M059J (cell line): ENCODE measurements at places on chromosomes 16 and 17.
A peak's percentile ranks its signal among the peaks of the same experiment; 100 is the strongest.

- no peak for DNase-seq
Measured at GRCh38 chr17:78459696-78460095, 81.2 kb downstream of the PGS1 start.

- DNase-seq, result no peak
Measured at GRCh38 chr17:77433385-77434135, 292.8 kb downstream of the SEC14L1 start.

GRCh38 chr17:77256710-77257109, 115.9 kb downstream of the SEC14L1 start:
- no peak for DNase-seq

GRCh38 chr17:55301521-55302406, 37.0 kb downstream of the HLF start:
- peak; percentile 15 for DNase-seq

DNA sequence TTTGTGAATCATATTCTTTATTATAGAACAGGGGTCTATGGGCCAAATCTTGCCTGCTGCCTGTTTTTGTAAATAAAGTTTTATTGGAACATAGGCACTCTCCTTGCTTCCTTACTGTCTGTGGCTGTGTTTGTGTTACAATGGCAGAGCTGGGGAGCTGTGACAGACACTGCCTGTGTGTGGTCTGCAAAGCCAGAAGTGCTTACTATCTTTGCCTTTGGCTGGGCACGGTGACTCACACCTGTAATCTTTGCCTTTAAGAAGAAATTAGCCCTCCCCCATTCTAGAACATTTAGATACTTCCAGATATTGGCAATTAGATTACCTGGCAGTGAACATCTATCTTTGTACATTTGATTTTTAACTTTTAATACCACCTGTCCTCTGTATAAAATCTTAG, 308.3 kb downstream of the FOXL1 start:
- DNase-seq, result peak; percentile 65

DNA sequence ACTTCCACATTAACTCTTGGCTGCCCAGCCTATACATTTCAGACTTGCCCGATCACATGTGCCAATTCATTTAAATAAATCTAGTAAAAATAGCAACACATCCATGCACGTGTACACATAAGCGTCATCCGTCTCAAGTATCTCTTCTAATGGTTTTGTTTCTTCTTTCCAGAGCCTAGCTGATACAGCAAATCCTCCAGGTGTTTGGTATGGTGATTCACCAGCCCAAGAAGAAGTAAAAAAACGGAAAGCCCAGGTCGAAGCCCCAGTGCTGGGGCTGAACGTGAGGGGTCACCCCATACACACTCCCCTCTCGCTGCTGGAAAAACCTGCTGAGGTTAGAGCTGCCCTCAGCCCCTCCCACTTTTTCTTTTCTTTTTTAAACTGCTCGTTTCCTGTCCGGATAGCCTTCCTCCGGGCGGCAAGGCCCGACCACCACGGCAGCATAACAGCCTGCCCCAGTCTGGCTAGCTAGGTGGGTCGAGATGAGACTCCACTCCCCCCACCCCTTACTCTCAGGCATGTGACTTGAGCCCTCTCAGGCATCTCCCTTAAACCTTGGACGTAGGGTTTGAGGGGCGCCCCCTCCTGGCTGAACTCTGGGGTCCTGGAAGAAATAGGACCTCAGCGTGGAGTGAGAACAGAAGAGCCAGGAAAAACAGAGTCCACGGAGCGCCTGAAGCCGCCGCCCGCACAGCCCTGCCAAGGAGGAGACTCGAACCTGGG, 13.9 kb upstream of the OR1F1 start:
- DNase-seq, result peak; percentile 40

GRCh38 chr17:5571281-5571680, 13.0 kb downstream of the NLRP1 start:
- DNase-seq, result no peak

DNA sequence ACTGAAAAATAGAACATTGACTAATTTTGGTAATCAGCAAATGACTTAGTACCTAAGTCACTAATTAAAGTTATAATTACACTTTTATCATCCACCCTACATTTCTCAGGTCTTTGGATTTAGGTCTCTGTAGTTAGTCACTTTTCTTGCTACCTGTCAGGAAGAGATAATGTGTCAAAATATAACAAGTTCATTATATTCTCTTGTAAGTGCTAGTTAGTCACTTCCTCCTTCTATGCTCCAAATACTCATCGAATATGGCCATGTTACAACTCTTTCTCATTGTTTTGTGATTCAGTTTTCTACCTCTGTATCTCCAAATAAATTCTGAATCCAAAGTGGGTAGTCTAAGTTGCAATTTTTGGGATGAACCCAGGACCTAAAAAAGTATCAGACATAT, 163.5 kb upstream of the KIF2B start:
- no peak for DNase-seq

DNA sequence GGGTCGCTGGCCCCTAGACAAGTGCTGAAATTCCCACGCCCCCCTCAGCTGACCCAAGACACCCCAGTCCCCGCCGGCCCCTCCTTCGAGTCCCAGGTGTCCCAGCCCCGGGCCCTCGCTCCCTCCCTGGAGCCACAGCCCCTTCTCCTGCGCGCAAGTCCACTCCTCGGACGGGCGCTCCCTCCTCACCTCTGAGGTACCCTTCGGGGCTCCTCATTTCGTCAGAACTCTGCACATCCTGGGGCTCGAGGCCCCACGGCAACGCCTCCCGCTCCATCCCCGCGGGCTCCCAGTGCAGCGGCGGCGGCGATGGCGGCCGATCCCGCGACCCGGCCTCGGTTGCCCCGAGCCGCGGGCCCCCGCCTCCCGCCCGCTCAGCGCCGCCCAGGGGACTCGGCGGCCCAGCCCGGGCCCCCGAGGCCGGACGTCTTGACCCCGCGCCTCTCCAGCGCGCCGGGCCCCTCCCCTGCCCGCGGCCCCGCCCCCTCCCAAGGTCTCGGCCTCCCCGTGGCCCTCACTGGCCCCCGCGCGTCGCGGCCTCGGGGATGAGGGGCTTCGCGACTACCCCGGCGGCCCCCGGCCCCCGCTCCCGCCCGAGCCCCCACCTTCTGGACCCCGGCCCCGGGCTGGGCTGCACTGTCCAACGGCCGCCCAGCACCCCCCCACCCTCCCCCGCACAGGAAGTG, at the start of gene ZNF768:
Gene ZNF768, minus strand, starts transcription at position 430 of the 686 bp plus-strand sequence. Its CDS starts 153 bp downstream, at position 277.
- peak; percentile 26 for DNase-seq

GRCh38 chr17:69069226-69069750, 8.6 kb upstream of the ABCA9 start:
- DNase-seq, result no peak

- DNase-seq, result no peak
Measured at GRCh38 chr16:30434852-30435251, 5.0 kb upstream of the DCTPP1 start.

DNA sequence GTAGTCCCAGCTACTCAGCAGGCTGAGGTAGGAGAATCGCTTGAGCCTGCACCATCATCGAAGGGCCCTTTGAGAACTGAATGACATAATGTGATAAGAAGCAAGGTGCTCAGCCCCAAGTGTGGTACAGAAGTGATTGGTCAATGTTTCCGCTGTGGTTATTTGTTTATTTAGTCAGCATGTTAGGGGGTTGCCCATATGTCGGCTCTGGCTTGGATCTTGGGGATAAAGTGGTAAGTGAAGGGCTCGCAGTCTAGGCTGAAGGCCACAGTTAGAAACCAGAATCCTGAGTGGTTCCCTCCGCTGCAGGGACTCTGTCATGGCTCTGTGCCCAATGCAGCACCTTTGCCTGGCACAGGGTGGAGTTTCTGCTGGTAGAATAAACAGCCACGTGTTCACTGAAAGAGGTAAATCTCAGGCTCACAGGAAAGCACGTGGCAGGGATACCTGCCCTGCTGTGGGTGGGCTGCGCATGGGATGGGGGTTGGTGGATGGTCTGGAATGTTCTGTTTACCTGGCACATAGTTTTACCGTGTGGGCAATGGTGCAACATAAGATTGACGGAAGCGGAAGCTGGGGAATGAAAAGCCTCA, 35.4 kb downstream of the SYT17 start:
- peak; percentile 31 for DNase-seq

DNA sequence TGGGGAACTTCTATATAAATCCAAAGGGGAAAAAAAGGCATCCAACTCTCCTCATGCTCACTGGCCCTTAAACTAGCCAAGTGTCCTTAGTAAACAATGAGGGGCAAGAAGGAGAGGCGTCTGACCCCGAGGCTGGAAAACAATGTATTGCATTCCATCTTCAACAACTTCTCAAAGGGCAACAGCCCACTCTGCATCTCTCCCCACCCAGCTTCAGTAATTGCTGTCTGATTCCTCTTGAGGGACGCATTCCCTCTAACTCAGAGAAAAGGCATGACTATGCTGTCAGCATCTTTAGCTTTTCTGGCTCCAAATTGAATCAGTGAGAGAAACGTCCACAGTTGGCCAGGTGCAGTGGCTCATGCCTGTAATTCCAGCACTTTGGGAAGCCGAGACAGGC, 145.8 kb downstream of the SLC39A11 start:
- no peak for DNase-seq

DNA sequence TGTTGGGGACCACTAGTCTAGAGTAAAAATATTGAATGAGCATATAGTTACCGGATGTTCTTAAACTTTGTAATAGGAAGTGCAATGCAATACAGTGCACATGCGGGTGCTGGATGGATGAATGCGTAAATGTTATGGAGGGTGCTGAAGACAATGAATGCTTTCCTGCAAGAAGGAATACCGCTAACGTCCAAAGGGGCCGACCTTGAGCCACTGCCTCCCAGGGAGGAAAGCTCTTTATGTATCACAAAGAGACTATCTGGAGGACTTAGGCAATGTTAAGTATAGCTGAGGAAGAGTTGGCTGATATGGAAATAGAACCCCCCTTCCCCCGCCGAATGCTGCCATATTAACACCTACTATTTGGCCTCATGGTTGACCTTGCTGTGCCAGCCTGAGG, 27.5 kb upstream of the SHCBP1 start:
- DNase-seq, result no peak

DNA sequence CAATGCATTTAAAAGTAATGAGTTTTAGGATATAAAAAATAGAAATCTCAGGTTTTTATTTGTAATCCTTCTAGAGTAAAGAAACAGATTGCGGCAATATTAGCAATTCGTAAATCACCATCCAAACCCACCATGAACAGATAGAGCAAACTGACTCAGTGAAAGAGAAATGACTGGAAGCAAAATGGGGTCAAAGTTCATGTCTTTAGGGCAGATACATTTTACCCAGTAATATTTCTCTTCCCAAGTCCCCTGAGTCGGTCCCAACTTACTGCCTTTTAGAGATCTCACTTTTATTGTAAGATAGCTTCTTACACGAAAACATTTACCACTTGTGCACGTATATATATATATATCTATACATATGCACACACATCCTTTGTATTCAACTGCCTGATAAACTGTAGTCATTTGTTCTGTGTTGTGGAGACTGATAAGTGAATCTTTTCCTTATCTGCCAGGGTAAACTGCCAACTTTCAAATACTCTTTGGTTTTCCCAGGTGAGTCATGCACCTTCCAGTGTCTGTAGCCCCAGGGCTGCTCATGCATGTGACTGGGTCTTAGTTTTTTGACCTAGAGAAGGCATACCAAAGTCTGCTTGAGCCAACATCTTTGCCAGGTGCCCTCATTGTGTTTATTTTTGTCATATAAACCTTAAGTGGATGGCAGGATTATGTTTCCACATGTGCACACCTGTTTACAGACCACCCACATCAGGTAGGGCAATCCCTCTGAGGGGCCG, 7.8 kb upstream of the IRF8 start:
- DNase-seq, result peak; percentile 95

- DNase-seq, result peak; percentile 93
Measured at GRCh38 chr16:66660422-66661209, 35.9 kb downstream of the CMTM4 start.

GRCh38 chr17:73192206-73192893, 505 bp upstream of the COG1 start:
- DNase-seq, result peak; percentile 78

- peak; percentile 84 for DNase-seq
Measured at GRCh38 chr17:29918922-29919856, 10.8 kb downstream of the SSH2 start.

DNA sequence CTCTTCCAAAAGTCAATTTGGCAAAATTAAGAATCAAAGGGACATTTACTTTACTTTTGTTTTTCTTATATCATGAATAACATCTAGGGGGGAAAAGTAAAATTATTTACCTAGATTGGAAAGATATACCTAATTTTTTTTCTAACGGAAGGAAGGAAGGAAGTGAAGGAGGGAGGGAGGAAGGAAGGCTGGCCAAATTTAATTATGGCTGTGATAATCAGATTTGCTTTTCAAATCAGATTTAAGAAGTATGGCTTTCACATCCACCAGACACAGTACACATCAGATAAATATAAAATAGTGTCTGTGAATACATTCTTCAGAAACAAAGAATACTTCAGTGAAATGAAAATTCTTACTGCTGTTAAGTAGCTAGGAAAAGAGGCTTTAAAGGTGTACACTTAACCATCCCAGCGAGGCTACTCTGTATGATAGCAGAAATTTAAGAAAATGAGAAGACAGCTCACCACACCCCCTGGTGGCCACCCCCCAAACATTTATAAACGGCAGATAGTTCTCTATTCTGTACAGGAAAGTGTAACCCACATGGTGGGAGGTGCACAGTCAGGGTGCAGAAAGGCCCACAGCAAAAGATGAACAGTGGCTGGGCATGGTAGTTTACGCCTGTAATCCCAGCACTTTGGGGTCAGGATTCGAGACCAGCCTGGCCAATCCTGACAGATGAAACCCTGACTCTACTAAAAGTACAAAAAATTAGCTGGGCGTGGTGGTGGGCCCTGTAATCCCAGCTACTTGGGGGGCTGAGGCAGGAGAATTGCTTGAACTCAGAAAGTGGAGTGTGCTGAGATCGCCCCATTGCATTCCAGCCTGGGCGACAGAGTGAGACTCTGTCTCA, 150.8 kb downstream of the SSH2 start:
- DNase-seq, result peak; percentile 42

- no peak for DNase-seq
Measured at GRCh38 chr17:69268543-69269014, 40.0 kb upstream of the ABCA10 start.

DNA sequence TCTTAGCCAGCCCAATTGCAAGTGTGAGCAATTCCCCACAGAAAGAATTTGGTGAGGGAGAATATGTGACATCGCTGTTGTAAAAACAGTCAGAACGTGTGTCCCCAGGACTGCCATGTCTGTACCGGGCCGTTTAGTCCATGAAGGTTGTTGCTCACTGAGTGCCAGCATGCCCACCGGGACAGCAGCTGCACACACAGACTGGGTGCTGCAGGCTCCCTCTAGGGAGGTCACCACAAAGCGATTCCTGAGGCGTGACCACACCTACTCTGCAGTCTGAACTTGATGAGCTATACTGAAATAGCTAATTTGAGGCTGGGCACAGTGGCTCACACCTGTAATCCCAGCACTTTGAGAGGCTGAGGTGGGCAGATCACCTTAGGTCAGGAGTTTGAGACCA, 44.1 kb upstream of the ADORA2B start:
- DNase-seq, result no peak

- DNase-seq, result peak; percentile 82
Measured at GRCh38 chr17:2070241-2071023, 15.5 kb downstream of the HIC1 start.

DNA sequence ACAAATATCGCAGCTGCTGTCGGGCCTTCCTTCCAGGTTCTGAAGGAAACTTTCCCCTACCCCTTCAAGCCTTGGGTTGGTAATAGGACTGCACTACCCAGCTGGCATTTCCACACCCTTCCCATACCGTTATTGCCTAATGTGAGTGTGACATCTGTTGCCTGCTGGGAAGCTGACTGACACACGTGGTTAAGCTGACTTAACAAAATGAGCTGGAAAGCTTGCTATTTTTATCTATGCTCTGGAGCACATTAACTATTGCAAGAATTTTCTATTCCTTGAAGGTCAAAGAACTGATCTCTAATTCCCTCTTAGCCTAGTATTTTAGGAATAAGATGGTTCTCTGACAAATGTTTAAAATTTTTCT, 79.5 kb downstream of the PMP22 start:
- DNase-seq, result no peak

GRCh38 chr17:42618442-42619150, 9.1 kb downstream of the TUBG1 start:
- peak; percentile 83 for DNase-seq
